ENCODE measurements at places on chromosomes 4 and X.

GRCh38 chrX:11380187-11380844, 87.1 kb downstream of the AMELX start:
- no peak for DNase-seq

DNA sequence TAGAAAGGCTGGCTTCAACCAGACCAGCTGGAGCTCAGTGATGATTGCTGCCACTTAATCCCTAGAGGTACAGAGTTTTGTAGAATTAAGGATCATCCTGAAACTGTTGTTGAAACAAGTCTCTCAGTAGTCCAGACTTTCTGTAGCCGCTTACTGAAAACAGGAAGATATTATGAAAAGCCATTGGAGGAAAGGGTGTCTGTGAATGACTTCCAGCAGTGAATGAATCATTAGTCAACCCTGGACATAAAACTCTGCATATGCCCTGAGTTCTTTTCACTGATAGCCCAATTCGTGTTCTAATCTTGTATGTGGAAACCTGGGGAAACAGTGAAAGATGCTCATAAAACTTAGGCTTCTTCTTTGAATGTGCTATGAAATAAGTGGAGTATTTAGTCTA, 14.8 kb downstream of the HOPX start:
- no peak for DNase-seq

- no peak for DNase-seq
Measured at GRCh38 chrX:10089378-10089795, 67.4 kb upstream of the CLCN4 start.

- DNase-seq, result no peak
Measured at GRCh38 chrX:68146054-68146453, 287.2 kb downstream of the OPHN1 start.

GRCh38 chrX:147173594-147173993, 359.1 kb upstream of the CXorf51A start:
- DNase-seq, result no peak

DNA sequence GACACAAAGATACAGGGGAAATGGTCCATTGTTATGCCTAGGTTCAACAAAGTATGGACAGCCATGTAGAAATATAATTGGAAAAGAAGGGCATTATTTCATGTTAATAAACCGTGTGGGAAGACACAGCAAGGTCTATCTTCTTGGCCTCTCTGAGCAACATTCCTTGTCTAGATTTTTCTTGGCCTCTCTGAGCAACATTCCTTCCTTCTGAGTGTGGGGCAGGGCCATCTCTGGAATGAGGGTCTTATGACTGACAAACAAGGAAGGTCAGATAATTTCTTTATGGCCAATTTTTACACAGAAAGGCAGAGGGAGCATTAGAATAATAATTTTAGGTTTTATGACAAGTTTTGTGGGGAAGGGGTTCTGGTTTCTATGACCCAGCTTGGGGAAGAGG, 24.3 kb upstream of the MAOA start:
- no peak for DNase-seq

DNA sequence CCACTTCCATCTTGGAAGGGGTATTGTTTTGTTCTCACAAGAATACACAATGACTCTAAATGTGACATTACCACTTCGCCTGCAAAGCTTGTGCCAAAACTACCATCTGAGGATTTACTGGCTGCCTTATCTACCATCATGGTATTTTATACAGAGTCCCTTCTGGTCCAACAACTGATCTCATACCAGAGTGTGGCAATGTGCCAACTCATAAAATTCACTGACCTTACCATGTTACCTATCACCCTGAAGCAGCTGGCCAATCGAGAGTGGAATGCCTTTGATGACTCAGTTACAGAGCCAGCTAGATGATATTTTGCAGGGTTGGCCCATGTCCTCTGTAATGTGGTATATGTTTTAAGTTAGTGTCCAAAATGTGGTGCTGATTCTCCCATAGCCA, 3.8 kb upstream of the SERPINA7 start:
- no peak for DNase-seq

- no peak for DNase-seq
Measured at GRCh38 chr4:168139336-168139735, 47.0 kb downstream of the ANXA10 start.
